ENCODE measurements at places on chromosomes 6 and 20.

DNA sequence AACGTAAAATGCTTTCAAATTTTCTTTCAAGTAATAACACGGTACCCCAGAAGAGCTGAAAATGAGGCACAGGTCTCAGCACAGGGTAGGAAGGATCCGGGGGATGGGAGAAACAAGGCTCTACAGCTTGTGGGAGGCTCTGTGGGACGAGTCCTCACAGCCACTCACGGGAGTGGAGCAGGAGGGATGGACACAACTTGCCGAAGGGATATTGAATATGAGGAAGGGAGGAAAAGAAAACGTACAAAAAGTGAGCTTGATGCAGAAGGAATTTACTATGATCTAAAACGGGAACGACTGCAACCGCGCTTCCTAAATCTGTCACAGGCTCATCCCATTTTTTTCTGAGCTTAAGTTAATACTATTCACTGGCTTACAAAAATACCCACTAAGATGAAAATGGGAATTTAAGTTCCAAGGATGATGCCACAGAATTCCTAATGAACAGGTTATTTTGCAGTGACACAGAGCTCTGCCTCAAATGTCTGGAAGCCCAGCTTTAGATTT, 72.9 kb downstream of the FYN start:
- DNase-seq = no peak

- no peak for DNase-seq
Measured at GRCh38 chr6:162636167-162636566, 91.4 kb downstream of the PRKN start.

GRCh38 chr6:144298194-144298593, 13.1 kb downstream of the UTRN start:
- DNase-seq = no peak

GRCh38 chr20:51833326-51833725, 31.0 kb upstream of the SALL4 start:
- no peak for DNase-seq

Data from stimulated activated CD8-positive, alpha-beta memory T cell treated with anti-CD3 and anti-CD28 coated beads, Interleukin-12 subunit alpha, Interleukin-12 subunit beta, amount 100 ng/mL, for 1 hour (primary cell).